ENCODE measurements at places on chromosomes 4 and X.

DNA sequence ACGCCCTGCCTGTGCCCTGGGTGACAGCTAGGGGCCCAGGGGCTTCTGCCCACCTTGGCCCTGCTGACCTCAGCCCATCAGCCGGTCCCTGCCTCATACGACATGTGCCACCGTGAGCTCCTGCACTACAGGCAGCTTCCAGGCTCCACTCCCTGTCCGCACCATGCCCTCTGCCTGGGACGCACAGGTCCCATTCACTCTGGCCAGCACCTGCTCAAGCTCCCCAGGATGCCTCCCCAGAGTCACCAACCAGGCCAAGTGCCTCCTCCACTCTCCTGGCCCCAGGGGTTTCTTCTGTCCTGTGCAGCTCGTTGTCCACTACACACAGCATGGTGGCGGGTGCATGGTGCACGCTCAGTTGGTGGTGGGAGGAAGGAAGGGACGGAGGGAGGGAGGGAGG lies 20.2 kb upstream of the MRFAP1 start:
- DNase-seq: no peak

DNA sequence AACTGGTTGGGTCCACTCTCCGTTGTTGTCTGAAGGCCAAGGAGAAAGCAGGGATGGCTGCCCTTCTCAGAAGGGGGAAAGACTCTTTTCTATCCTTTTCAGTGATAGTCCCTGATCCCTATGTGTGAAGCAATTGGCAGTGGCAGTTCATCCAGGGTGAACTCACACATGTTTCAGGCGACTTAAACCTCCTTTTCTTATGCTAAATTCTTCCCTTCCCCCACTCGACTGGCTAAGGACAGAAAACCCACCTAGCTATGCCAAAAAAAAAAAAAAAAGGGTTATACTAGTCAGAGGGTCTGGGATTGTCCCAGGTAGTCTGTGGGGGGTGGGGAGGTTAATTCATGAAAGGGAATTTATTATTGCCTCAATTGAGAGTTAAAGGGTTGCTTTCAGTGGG lies 12.2 kb upstream of the ZNF280C start:
- no peak for DNase-seq

- DNase-seq: no peak
Measured at GRCh38 chrX:135416546-135416945, 5.2 kb upstream of the SMIM10L2A start.

DNA sequence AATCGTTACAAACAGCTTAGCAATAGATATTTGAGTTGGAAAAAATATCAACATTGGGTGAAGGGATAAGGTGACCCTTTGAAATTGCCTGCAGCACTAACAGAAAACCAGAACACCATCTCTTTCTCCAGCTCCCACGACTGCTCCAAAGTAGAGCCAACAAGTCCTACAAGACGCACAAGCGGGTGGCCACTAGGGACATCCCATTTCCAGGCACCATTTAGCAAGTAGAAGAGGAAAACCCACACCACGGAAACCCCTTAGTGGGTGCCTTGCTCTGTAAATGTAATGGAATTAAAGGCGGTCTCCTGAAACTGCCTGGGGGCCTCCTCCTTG lies 1.9 kb downstream of the ARHGAP6 start:
- DNase-seq: no peak

DNA sequence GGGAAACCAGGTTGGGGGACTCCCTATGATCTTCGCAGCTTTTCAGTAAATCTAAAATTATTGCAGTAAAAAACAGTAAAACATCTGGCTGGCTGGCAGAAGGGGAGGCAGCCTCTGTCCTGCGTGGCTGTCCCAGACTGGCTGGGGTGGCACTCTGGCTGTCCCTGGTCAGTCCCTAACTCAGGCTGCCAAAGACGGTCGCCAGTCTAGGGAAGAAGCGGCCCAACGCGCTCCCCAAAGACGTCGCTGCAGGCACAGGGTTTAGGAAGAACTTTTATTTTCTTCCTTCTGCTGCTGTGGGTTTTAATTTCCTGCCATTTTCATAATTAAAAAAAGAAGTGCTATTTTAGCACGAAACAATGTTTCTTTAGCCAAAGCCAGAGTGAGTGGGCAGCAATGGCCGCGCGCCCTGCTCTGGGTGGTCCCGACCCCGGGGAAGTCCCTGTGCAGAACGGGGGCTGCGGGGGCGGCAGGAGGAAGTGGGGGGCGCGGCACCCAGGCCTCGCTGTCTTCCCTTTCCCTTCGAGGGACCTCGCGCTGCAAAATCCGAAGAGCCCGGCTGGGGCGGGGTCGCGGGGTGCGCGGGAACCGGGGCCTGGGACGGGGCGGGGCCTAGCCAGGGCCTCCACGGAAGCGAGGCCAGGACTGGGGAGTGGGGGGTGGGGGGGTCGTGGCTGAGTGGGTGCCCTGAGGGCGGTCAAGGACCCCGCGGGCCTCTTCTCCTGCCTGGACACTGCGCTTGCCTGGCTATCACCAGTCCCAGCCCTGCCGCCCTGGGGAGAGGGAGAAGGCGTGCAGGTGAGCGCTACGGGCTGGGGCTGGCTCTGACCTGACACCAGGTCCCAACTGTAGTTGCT lies 6.3 kb upstream of the LETM1 start:
- peak; percentile 16 for DNase-seq

DNA sequence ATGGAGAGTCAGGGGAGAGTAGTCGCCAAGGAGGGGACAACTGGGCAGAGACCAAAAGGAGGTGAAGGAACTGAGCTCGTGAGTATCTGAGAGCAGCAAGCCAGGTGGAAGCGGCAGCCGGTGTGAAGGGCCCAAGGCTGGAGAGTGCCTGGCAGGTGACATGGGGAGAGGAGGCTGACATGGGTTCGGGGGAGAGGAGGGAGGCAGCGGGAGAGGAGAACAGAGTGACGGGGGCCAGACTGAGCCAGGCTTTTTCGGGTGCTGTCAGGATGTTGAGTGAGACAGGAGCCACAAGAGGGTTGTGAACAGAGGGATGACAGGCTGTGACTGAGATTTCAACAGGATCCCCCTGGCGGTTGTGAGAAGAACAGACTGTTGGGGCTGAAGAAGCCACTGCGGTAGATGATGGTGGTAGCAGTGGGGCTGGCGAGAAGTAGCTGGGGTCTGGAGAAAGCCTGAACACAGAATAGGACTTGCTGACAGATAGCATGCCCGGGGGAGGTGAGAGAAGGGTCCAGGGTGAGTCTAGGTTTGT lies 5.7 kb downstream of the ELK1 start:
- DNase-seq: peak; percentile 18

DNA sequence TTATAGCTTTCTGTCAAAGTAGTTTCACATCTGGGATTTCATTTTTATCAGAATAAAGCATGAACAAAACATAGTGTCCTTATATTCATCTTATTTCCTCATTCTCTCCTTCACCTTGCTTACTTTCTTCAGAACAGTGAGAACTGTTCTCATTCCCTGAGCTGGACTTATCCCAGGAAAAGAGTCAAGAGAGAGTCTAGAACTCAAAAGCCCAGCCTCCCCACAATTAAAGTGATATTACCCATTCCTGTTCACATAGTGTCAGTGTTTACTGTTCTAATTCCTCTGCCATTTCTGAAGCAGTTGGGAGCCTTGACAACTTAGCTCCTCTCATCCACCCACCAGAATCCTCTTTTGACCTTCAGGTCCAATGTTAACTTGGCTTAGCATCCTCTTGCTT lies 42.9 kb downstream of the RASSF6 start:
- no peak for DNase-seq

DNA sequence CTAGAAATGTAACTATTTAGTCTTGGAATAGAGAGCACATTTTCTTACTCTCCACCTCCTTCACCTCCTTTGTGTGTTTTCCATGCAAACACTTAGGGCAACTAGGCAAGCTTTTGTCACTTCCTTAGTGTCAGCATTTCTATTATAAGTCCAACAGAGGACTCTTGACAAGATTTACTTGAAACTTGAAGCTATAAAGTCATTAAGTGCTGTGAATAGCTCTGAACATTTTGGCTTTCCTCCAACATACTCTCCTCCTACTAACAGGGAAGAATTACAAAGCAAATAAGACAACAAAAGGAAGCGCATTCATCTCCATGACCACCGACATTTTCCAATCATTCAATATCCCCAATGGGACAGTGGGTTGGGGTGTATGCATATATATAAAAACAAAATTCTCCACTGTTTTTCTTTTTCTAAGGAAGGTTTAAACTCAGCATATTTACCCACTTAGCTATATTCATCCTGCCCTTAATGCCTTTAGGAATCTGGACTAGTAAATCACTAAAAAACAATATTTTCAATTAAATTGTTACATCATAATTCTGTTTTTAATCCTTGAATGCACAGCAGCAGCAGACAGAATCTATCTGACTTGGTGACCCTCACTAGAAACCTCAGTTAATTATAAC lies 264.6 kb downstream of the SNCA start:
- no peak for DNase-seq

DNA sequence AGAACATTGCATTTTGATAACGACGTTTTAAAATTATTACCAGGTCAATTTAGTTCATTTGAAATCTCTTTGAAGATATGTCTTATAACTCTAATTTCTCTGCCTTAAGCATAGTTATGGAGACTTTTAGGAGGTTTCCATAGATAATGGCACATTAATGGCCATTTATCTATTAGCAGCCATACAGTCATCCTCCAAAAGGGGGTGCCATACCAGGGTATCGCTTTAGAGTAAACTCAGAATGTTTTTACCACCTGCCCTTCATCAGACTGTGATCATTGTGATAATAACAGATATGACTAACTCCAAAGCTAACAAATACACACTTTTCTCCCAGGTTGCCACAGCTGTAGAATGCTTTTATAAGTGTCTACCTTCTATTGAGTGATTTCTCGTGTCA lies 461.5 kb downstream of the FSTL5 start:
- DNase-seq: no peak

DNA sequence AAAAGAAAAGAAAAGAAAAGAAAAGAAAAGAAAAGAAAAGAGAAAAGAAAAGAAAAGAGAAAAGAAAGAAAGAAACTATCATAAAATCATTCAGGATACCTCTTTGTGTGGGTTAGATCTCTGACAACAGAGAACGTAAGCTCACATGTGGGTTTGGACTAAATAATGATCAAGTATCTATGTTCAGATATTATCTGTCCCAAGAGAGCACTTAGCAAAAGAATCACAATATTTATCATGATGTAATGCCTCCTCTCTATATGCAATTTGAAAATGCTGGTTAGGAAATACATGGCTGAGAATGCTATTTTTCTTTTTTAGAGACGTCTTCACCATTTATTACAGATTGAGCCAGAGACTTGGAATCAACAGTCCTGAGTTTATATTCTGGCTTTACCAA lies 191.3 kb downstream of the KCNIP4 start:
- no peak for DNase-seq

DNA sequence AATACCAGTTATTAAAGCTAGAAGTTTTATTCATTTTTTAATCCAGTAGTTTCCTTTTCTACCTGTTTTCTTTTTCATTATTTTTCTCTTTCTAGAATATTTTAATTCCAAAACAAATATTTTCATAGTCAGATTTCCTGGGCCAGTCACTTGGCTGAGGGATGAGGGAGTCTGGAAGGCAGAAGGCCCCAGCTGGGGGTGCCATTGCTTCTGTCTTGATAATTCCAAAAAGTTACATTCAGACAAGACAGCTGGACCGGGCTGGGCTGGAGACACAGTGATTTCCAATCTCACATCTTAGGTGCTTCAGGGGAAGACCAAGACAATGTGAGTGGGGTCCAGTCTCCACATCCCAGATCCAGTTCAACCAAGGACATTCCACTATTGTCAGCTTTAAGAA lies 263.5 kb downstream of the TMA16 start:
- no peak for DNase-seq

GRCh38 chr4:130125467-130125866 lies 1029.5 kb downstream of the C4orf33 start:
- no peak for DNase-seq

GRCh38 chr4:7698584-7698983 lies 241.1 kb downstream of the AFAP1 start:
- DNase-seq: no peak

DNA sequence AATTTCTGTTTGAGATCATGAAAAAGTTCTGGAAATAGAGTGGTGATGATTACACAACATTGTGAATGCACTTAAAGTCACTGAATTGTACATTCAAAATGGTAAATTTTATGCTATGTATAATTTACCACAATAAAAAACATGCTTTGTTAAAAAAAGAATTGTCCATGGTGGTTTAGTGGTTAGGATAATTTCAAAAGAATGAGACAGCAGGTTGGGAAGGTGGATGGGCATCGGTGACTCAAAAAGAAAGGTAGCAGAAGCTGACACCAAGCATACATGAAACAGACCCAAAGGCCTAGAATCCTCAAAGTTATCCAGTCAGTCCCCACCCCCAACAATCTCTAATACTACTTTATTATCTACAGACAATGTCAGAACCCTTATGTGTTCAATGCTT lies 91.1 kb downstream of the MSN start:
- DNase-seq: no peak

GRCh38 chr4:170931321-170931720 lies 841.6 kb upstream of the AADAT start:
- no peak for DNase-seq

DNA sequence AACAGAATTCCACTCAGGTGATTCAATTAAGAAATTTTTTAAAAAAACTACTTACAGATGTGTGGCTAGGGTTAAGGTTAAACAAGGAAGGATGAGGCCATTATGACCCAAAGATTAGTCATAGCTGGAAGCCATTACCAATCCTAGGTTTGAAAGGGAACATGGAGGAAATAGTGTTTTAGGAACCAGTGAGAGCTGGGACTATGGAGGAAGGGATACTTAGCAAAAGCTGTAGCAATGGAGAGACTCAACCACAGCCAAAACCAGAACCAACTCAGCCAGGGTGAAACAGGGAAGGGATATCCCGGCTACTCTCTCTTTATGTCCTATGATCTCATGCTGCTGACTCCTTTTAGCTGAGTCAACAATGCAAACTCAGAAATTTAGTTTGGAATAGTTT lies 148.6 kb upstream of the CNKSR2 start:
- DNase-seq: no peak

DNA sequence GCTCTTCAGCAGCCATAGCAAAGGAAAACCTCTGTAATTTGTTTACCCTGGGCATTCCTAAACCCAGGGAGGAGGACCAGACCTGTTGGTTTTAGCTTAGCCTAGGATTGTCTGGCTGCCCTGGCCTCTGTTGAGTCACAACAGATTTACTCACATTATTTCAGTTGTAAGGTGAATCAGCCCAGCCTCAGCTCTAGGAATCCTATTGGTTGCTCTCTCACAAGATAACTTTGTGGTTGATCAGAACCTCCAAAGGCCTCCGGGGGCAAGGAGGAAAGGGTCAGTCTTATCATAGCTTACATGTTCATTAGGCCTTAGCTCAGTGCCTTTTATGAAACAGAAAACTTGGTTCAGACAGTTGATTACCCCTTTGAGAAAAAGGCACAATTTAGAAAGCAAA lies 41.0 kb downstream of the PDK3 start:
- DNase-seq: no peak

DNA sequence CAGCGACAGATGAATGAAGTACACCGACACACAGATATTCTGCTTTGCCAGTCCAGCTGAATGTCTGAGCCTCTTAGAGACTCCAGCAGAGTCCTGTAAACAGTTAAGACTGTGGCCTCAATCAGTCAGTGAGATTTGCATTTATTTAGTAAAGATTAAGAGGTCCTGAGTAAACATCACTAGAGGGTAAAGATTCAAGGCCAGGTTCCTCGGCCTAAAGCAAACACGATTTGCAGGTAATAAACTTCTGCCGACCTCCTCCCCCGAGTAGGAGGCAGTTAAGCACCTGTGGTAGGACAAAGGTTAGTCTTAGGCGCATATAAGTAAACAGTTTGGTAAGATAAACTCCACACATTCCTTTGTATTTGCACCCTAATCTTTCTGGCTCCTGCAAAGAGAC lies 99.6 kb downstream of the CFAP47 start:
- no peak for DNase-seq

- no peak for DNase-seq
Measured at GRCh38 chr4:167785523-167785922, 306.8 kb upstream of the ANXA10 start.
